Retina (tissue), 1 donor: ENCODE measurements at places on chromosomes 3 and 15.

- no peak for DNase-seq
Observed at GRCh38 chr15:39388118-39388517, 192.8 kb upstream of the THBS1 start.

DNA sequence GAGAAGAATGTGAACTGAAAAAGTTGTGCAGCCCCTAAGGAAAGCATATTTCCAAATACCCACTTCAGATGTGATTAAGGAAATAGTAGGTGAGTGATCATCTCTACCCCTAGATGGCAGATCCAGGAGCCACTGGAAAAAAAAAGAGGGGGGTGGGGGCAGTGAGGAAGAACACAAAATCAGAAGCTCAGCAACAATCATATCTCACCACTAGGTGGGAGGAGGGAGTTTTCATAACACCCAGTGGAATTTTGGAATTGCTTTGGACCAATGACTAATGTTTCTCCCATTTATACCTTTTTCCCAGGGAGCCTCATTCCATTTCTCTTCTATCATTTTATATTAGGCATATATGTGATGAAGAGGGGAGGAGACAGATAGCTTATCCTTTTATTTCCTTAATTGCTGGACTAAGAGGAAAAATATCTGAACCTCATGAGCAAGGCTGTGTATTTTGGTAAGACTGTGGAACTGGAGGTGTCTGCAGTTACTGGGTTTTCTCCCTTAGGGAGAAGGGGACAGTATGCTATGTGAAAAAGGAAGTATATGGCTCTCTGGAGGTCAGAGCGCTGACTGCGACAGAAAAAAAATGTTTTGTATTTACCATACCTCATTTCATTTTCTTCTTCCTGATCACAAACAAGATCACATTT, 363.4 kb downstream of the GAP43 start:
- DNase-seq, result no peak

DNA sequence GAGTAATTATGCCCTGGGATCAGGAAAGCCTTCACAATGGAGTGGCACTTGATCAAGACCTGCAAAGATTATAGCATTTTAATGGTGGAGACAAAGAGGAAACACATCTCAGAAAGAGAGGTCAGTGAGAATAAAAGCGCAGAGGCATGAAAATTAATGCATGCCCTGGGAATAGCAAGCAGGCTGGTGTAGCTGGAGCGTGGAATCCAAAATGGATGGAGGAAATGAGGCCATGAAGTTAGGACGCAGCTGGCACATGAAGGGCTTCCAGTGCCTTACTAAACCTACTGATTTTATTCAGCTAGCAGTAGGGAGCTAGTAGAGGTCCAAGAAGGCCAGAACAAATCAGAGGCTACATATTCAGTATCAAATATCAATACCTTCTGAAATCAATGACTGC, 38.1 kb downstream of the TMEM212 start:
- peak; percentile 12 for DNase-seq

DNA sequence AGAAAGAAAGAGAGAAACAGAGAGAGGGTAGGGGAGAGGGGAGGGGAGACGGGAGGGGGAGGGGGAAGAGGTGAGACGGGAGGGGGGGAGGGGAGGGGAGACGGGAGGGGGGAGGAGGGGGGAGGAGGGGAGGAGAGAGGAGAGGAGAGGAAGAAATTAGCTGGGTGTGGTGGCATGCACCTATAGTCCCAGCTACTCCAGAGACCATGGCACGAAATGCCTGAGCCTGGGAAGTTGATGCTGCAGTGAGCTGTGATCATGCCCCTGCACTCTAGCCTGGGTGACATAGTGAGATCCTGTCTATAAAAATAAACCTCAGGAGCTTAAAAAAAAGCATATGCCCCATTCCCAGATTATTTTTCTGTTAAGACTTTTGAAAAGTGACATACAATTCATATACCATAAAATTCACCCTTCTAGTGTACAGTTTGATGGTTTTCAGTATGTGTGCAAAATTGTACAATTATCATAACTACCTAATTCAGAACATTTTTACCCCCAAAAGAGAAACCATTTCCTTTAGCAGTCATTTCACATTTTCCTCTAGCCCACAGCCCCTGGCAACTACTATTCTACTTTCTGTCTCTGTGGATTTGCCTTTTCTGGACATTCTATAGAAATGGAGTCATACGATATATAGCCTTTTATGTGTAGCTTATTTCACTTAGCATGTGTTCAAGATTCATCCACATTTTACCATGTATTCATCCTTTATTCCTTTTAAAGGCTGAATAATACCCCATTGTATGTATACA, 699.6 kb downstream of the FHIT start:
- DNase-seq, result no peak

GRCh38 chr3:85560088-85560785, 601.4 kb downstream of the CADM2 start:
- DNase-seq, result no peak

DNA sequence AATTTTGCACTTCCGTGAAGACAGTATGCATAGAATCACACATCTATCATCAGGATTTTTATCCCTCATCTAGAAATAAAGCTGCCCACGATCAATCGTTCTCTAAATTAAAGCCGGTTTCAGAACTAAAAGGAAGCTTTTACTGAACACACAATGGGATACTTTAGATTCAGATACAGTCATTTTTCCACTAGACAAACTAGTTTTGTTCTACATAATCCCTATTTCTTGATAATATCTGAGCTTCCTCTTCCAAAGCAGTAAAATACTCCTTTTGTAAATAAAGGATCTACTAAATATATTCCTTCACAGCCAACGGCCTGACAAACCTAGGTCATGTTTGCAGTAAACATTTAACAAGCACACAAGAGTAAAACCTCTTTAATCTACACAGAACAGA, 2.0 kb upstream of the GANC start:
- DNase-seq, result no peak

DNA sequence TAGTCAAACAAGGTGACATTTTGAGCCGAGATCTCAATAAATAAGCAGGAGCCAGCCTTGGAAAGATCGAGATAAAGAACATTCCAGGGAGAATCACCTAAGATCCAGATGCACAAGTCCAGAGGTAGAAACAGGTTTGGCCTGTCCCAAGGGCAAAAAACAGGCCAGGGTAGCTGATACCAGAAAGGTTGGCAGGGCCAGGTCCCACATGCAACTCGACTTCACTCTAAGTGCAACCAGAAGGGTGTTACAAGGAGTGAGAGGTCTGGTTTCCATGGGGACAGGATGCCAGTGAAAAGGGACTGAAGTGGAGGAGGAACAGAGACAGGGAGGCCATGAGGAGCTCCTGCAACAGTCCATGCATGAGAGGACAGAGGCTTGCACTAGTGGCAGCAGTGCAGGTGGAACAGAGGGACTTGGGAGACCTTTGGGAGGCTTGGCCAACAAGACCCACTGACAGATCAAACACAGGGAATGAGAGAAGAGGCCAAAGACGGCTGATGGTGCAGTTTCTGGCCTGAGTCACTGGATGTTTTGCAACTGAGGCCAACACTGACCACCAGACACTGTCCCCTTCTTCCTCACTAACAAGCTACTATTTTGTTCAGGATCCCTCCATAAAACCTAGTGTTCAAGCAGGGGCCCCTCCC, 5.2 kb downstream of the TPRA1 start:
- no peak for DNase-seq

DNA sequence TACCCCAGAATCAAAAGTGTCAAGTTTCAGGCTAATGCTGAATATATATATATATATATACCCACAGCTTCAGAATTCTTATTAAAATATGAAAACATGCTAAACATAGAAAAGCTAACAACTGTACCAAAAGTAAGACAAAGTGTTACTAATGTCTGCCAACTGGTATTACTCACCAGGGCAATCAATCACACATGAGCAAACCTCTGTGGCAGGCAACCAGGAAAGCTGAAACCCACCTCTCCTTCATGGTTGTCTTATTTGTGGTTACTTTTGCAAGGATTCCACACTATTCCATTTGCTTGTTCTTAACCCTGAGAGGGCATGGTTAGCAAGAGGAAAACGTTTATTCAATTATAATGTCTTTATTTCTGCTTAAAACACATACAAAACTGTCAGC, 512.3 kb upstream of the MDFIC2 start:
- no peak for DNase-seq

DNA sequence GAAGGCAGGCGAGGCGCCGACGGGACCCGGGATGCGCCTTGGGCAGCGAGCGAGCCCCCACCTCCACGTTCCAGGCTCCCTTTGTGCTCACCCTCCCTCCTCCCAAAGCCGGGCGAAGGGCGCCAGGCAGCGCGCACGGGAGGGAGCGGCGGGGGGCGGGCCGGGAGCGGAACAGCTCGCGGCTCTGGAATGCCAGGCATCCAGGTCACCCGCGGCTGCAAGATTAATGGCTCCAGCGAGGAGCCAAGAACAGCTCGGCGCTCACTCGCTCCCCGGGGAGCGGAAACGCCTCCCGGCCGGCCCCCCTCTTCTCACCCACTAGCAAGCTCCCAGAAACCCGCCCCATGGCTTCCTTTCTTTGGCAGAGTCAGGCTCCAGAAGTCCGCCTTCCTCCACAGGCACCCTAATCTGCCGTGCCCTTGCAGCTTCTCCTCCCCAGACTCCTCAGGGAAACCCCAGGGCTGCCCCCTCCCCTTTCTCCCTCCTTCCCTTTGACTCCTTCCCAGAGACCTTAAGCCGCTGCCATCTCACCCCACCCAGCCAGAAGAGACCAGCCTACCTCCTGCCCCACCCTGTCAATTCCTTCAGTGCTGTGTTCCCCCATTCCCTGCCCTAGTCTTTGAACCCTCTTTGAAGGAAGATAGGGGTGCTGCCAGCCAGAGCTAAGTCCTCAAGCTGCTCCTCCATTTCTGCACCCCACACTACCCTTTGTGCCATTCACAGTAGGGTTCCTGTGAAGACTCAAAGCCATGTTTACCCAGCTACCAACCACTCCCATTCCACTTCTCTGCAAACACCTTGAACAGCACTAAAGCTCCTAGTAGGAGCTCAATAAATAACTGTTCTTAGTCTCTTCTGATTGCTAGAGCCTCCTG, 9.9 kb downstream of the AMOTL2 start:
- peak; percentile 93 for DNase-seq

- no peak for DNase-seq
Observed at GRCh38 chr15:85154061-85154460, 172.4 kb downstream of the PDE8A start.

- DNase-seq, result no peak
Observed at GRCh38 chr3:9778143-9779074, 8.7 kb upstream of the CAMK1 start.

DNA sequence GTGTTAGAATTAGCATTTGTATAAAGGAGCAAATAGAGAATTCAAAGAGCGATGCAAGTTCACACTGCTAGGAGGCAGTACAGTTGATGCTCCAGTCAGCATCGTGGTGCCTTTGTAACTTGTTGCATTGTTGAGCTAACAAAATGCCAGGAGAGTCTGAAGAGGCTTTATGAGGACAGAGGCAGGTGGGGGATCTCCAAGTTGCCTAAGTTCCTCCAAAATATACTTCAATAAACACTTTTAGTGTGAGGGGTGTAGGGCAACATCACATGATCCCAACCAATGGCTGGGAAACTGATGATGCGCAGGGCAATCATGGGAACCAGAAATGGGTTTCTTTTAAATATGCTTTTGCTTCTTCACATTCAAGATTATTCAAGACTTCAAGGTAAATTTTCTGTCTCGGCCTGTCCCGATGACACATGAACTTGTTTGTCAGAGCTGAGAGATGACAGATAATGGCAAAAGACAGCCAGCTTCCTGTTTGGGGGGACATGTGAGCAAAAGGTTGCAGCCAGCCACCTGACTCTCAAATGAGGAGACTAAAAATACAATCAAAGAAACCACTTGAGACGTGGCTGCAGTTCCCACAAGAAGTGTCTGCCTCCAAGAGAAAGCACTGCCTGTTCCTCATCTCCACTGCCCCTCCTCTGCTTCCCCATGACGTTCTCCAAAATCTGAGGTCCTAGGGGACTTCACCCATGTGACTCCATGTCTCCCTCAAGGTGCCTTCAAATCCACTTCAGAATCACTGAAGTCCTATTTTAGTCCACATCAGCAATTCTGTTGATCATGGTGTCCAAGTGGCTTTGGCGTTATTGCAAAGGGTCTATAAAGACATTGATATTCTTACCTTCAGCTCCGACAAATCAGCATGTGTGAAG, 39.3 kb downstream of the KLHL6 start:
- no peak for DNase-seq

DNA sequence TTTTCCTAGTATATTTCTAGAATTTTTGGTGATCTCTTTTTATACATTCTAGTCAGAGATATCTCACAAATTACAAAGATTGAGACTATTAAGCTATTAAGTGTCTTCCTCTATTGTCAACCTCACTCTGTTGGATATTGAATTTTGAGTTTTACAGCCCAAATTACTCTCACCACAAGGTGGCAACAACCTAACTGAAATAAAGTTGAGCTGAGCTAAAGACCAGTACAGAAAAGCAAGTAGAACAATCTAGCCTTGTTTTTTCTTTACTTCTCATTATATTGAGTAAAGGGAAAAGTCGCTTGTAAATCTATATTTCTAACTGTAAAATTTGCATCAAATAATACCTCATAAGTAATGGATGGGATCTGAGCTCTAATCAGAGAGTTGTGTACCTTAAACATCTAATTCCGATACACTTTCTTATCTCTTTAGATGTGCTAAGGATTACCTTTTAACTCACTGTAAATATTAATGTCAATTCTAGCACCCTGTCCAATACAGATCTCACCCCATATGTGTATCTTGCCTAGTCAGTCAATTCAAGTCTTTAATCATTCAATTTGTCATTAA, 13.6 kb upstream of the COMMD2 start:
- no peak for DNase-seq

DNA sequence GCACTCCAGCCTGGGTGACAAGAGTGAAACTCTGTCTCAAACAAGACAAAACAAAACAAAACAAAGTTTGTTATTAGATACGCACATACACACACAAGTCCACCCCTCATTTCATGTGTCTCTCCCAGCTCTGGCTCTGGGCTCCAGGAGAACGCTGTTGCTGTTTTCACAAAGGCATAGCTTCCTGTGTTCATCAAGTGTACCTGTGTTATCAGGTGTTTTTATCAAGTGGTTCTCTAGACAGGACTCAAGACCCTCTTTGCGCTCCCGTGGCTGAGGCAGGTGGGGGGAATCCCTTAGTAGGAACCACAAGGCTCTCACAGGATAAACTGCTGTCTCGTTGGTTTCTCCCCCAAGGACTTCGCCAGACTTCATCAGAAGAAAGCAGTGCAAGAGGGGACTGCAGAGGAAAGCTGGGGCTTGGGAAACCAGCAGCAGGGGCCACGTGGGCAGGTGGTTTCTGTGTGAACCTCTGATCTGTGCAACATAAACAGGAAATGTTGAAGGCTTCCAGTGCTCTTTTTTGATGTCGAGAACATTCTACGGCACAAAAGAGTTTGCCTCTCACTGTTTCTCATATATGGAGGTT, 6.9 kb upstream of the PPP1R2 start:
- no peak for DNase-seq

DNA sequence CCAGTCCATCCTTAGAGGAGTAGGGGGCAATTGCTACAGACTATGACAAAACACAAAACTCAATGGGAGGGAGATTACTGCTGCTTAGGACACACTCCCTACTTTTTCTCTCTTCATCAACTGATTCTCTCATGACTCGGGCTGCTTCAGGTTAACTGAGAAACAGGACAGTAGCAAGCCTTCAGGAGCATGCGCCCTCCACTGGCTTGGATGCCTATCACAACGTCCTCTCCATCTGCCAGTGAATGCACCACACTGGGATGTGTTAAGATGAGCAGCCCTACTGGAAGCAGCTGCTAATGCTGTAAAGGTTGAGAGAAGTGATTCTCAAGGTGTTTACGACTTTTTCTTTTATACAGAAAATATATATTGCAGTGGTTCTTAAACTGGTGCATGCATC, 542.3 kb downstream of the EDEM1 start:
- DNase-seq, result no peak

GRCh38 chr3:102574355-102574754, 139.5 kb downstream of the ZPLD1 start:
- no peak for DNase-seq
